ENCODE measurements at places on chromosomes 7 and 10.
A peak's percentile ranks its signal among the peaks of the same experiment; 100 is the strongest.

DNA sequence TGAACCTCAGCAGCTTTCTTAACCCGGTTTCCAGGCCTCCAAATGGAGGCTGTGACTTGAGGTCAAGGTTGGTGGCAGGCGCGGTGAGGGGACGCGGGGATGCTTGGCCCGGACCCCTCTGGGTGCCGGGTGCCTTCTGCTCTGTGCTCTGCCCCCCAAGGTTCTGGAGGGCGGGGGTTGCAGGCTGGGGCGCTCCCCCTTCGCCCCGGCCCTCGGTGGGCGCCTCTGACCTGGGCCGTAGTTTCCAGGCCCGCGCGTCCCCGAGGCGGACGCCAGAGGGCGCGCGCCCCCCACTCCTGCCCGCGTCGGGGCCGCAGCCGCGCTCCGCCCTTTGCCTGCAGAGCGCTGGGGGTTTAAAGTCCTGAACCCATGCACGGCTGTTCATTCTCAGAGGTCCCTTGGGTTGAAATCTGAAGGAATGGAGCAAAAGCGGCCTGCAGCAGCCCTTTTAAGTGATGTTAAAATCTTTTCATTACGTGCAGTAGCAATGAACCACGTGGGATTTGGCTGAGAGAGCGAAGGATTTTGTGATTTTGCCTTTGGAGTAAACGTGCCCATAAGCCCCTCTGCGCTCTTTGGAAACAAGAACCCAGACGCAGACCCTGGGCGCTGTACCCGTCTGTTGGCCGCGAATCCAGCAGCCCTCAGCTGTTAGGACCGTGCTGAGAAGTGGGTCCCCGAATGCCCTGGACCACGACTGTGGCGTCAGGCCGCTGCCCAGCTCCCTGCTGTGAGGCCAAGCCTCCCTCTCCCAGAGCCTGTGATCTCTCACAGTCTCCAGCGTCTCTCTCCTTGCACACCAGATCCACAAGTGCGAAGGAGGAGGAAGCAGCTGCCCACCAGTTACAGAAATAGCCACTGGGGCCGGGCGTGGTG is 135.0 kb downstream of the ACTR3B start:
- no peak for DNase-seq

GRCh38 chr10:130230036-130230435 is 93.8 kb downstream of the GLRX3 start:
- DNase-seq = no peak

DNA sequence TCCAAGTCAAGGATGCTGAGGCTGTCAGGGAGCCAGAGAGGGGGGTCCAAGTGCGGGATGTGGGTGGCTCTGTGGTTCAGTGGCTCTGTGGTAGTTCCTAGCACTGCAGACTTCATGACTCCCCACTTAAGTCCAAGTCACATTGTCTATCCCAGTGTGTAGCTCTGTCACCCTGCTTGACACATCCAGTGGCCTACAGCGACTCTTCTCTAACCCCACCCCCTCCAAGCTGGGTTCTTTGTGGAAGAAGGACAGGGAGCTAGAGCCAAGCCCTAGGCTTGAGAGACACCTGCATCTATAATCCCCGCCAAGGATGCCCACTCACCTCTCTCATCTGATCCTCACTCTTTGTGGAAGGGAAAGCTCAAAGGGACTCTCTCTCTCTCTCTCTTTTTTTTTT is 57.6 kb downstream of the ADCYAP1R1 start:
- DNase-seq = no peak

- no peak for DNase-seq
Observed at GRCh38 chr7:74001150-74001494, 26.9 kb upstream of the ELN start.

GRCh38 chr7:131076032-131076431 is 251.6 kb upstream of the MKLN1 start:
- no peak for DNase-seq

DNA sequence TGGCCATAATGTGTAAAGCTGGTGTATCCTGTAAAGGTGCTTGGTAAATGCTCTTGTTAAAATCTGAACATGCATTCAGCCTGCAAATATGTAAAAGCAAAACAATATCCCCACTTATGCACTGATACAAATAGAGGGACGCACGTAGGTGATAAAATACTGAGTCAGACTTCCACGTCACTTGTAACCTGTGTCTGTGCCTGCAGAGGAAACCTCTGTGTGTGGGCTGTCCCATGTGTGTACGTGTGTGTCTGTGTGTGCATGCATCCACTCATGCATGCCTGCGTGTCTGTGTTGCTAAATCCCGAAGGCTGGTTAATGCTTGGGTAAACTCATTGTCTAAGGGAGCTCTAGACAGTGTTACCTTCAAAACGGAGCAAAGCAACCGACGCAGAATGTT is 68.9 kb downstream of the KLF6 start:
- no peak for DNase-seq

DNA sequence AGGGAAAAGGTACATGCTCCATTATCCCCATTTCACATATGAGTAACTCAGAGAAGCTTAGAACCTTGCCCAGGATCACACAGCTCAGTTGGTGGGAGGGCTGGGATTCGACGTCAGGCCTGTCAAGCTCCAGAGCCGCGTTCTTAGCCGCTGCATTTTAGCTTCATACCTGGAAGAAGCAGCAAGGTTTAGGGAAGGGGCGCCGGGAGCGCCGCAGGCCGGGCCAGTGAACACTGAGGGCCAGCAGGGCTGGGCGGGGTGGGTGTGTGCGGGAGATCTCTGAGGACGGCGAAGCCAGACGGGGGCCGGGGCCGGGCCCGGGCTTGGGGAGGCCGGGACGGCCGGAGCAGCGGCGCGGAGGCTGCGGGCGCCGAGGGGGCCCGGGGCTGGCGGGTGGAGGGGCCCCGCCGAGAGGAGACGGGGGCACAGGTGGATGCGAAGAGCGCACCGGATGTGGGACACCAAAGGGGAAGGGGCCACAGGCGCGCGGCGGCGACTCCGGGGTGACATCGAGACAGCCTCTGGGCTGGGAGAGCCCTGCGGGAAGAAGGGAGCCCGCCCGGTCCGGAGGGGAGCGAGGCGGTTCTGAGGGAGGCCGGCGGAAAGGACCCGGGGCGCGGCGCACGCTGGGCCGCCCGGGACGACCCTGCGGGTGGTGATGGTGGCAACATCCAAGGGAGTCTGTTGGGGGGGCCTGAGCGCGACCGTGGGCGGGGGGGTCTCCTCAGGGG is 498 bp downstream of the NDST2 start:
- peak; percentile 41 for DNase-seq

GRCh38 chr10:90222372-90222771 is 521.0 kb downstream of the KIF20B start:
- DNase-seq = no peak

DNA sequence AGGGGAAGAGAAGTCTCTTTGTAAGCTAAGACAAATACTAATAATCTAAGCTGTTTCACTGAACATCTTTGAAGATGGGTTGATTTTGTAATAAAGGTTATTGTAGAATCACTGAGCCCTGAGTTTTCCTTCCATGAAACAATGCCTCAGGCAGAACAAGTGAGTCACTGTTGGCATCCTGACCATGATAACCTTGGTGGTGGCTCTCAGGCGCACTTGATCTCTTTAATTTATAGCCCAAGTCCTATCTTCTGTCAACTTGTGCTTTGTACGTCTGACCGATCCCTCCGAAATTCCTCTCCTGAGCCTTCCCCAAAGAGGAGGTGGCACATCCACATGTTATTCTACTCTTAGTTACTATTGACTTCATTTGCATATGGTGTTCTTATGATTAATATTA is 812.9 kb downstream of the REEP3 start:
- no peak for DNase-seq

GRCh38 chr7:54563329-54563916 is 21.2 kb downstream of the VSTM2A start:
- no peak for DNase-seq

GRCh38 chr10:130968964-130969363 is 342.6 kb downstream of the TCERG1L start:
- DNase-seq = no peak

DNA sequence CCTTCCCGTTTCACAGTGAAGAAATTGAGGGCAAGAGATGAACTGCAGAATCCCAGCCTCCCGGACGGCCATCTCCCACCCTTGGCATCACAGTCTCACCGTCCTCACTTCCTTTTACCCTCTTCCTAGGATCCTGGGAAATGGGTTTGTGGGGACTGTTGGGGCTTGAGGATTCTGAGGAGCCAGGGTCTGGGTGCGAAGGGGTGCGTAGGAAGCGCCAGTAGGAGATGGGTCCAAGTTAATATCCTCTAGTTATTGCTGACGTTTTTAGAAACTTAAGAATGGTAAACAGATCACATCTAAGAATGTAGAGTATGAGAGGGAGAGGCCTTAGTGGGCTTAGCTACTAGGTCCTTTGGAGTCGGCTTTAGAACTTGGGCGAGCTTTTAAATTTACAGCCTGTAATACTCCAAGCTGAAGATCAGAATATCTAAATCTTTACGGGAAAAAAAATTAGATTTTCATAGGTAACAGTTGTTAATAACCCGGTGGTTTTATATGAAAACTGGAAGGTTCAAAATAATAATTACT is 696 bp downstream of the MALSU1 start:
- no peak for DNase-seq

DNA sequence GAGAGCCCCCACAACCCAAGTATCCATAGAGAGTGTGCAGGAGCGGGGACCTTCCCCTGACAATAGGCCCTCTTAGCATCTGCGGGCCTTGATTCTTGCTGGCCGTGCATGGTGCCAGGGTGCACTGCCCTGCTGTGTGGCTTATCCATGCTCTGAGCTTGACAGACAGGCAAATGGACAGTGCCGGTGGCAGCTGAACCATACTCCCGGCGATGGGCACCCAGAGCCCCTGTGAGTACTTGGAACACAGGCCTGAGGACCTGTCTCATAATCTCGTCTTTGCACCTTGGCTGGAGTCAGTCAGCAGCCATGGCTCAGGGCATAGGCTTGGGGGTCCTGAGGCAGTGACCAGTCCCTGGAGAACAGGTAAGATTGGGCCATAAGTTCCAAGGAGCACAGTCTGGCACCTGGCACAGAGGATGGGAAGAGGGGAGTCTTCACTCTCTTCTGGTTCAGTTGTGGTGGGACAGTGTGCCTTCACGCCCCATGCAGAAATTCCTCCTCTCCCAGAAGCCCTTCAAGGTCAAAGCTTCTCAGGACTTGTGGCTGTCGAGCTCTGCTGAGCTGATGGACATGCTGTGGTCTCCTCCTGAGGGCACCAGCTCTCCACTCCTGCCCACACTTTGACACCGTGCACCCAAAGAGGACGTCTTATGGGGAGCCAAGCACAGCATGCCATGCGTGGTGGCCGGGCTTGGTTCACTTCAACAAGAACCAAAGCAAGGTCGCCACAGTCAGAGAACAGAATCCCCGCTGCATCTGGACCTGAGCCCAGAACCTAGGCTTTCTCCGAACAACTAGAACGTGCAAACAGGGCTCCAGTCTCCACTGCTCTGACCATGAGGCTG is 59.4 kb upstream of the CAMK2B start:
- no peak for DNase-seq

DNA sequence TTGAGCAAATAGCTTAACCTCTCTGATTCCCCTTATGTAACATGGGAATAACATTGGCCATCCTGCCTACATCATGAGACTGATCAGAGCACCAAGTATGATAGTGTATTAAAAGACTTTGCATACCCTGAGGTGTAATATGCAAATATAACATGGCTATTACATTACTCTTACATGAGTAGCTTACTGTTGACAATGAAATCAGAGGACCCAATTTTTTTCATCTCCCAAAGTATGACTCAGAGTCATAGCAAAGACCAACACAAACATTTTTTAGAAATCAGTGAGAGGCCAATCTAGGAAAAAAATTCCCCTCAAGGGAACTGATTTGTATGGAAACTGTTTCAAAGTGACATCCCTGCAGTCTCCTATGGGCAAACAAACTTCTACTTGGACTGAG is 47.0 kb upstream of the TMEM140 start:
- no peak for DNase-seq

DNA sequence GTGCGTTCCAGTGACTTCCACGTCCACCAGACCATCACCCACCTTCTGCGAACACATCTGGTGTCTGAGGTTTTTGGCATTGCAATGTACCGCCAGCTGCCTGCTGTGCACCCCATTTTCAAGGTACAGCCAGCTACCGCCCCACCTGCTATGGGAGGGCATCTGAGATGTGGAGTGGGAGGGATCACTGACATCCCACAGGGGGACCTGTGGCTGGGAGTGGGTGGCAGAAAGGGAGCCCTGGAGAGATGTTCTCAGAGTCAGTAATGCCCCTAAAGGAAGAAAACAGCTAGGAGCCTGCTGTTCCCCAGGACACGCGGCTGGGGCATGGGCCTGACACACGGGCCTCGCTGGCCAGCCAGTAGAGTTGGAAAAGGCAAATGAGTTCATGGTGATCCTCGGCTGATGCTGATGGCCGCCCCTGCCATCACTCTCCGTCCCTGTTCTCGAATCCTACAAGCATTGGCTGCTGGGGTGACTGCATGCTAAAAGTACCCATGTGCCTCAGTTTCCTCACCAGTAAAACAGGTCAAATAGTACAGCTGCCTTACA is 66.6 kb downstream of the ALOX5 start:
- DNase-seq = no peak

GRCh38 chr7:152647009-152647408 is 28.9 kb downstream of the XRCC2 start:
- DNase-seq = no peak

DNA sequence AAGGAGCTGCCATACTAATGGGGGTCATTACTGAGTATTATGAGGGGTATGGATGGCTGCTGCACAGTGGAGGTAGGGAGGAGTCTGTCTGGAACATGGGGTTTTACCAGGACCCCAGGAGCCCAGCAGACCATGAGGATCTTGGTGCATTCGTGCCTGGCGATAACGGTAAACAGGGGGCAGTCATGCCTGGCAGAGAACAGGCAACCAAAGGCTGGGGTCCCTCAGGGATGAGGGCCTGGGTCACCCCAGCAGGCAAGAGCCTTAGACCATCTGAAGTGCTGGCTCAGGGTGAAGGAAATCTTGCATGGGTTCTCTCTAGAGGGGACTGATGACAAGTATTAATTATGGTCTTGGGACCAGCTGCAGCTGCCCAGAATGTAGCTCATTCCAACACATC is 46.1 kb downstream of the MYL10 start:
- DNase-seq = no peak

DNA sequence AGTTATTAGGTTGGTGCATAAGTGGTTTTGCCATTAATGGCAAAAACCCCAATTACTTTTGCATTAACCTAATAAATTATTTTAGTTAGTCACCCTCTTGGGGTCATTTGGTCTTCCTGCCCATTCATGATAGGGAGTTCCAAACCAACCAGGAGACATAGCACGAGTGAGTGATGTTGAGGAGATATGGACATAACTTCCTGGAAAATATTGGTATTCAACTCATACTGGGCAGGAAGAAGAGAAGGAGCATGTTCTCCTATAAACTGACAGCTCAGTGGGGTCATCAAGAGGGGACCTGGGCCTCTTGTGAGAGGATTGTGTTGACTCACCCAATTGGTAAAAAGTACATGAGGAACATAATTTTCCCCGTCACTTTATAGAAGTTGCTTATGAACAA is 23.7 kb downstream of the SPAG6 start:
- DNase-seq = no peak

DNA sequence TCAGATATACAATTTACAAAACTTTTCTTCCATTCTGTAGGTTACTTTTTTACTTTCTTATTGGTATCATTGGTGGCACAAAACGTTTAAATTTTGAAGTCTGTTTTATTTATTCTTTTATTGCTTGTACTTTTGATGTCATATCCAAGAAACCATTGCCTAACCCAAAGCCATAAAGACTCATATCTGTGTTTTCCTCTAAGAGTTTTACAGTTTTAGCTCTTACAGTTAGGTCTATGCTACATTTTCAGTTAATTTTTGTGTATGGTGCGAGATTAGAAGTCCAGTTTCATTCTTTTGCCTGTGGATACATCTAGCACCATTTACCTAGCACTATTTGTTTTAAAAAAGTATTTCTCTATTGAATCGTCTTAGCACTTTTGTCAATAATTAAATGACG is 53.7 kb downstream of the BLNK start:
- DNase-seq = no peak

All from stimulated activated CD4-positive, alpha-beta T cell treated with anti-CD3 and anti-CD28 coated beads, Interleukin-15, amount 100 ng/mL, for 1 hour (primary cell).